ENCODE measurements at places on chromosomes 7 and 10.

DNA sequence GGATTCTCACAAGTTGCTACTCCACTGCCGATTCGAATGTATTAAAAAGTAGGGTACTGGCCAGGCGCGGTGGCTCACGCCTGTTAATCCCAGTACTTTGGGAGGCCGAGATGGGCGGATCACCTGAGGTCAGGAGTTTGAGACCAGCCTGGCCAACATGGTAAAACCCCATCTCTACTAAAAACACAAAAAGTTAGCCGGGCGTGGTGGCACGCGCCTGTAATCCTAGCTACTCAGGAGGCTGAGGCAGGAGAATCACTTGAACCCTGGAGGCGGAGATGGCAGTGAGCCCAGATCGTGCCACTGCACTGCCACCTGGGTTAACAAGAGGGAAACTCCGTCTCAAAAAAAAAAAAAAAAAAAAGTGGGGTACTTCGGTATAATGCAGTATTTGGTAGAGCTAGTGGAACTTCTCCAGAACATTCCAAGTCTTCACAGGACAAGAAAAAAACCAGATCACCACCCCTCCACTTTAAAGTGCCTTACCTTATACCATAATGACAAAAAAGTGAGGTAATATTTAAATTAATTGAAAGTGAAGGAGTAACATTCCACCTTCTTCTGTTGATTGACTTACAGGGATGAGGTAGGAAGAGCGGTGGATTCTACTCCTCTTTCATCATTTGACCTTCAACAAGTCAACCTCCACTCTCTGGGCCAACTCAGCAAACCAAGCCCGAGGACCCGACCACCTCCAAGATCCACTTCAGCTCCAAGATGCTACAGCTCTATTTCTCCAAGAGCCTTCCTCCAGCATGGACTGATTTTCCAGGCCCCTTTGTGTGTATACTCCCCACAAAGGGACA is 2.0 kb downstream of the BAZ1B start:
- DNase-seq, result no peak

DNA sequence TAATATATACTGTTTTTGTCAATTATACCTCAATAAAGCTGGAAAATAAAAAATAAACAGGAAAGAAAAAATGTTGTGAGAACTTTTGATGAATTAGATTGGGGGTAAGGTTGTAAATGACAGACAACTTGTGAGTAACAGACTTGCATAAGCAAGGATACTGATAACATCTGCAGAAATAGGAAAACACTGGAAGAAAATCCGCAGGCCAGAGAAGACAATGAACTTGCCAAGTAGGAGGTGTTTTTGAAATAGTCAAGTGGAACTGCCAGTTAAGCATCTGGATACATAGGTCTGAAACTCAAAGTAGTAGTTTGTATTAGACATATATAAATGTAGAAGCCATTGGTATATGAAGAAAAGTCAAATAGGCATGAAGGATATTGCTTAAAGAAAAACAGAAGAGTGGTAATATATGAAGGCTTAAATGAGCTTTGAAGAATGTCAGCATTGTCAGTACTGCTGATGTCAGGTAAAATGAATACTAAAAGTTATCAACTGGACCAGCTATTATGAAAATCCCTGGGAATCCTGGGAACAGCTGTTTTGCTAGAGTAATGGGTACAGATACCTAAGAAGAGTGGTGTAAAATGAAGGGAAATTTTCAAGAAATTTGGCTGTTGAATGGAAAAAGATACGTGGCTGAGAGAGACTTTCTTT is 58.7 kb downstream of the DNAJC1 start:
- no peak for DNase-seq

GRCh38 chr7:150356265-150356897 is 12.2 kb upstream of the REPIN1 start:
- DNase-seq, result no peak

DNA sequence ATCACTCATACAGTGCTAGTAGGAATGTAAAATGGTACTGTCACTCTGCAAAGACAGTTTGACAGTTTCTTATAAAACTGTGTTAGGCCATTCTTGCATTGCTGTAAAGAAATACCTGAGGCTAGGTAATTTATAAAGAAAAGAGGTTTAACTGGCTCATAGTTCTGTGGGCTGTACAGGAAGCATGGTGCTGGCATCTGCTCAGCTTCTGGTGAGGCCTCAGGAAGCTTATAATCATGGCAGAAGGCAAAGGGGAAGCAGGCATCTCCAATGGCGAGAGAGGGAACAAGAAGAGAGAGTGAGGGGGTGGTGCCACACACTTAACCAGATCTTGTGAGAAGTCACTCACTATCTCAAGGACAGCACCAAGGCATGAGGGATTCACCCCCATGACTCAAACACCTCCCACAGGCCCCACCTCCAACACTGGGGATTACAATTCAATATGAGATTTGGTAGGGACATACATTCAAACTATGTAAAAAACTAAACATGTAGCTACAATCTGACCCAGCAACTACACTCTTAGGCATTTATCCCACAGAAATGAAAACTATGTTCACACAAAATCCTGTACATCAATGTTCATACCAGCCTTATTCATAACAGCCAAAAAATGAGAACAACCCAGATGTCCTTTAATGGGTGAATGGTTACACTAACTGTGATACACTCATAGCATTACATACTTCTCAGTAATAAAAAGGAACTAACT is 5.0 kb downstream of the ALDH18A1 start:
- no peak for DNase-seq

DNA sequence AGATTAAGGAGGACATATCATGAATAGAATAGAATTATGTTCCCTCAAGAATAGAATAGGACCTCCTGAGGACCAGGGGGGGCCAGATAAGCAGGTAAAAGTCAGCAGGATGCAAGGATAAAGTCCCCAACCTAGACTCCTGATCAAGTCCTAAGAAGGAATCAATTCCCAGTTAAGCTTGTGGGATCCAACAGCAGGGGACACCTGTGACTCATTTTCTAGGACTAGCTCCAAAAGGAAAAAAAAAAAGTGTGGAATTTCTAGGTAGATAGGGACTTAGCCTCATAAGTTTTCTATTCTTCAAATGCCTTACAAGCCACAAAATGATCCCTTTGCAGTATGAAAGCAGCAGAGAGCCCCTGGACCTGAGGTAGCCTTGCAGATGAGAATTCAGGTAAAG is 336.2 kb downstream of the WDR11 start:
- no peak for DNase-seq

DNA sequence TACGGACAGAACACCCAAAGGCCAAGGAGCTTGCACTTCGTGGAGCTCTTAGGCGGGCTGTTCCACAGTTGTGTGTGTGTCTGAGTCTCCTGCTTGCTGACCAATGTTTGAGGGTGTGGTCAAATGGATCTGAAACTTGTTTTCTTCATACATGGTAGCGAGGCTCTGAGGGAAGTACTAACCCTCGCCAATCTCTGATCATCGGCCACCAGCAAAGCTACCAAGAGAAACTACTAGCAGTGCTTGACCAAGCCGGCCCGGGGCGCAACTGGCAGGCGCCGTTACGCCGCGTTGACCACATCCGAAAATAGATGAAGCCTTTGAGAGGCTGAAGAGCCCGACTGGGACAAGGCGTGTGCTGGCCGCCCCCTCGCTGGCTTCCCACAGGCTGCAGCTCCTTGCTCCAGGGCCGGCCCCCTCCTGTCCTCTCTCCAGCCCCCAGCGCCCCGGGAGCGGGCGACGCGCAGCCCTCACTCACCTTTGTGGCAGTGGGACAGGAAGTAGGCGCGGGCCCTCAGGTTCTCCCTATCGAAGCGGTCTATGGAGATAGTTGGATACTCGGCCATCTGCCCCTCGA is 384 bp downstream of the DCLRE1C start:
- DNase-seq, result peak; percentile 14

- no peak for DNase-seq
Observed at GRCh38 chr7:68176974-68177373, 1180.3 kb downstream of the TYW1 start.

GRCh38 chr7:102389810-102390209 is 6.4 kb upstream of the PRKRIP1 start:
- DNase-seq, result no peak

GRCh38 chr10:122152544-122152943 is 118.6 kb upstream of the BTBD16 start:
- DNase-seq, result no peak

DNA sequence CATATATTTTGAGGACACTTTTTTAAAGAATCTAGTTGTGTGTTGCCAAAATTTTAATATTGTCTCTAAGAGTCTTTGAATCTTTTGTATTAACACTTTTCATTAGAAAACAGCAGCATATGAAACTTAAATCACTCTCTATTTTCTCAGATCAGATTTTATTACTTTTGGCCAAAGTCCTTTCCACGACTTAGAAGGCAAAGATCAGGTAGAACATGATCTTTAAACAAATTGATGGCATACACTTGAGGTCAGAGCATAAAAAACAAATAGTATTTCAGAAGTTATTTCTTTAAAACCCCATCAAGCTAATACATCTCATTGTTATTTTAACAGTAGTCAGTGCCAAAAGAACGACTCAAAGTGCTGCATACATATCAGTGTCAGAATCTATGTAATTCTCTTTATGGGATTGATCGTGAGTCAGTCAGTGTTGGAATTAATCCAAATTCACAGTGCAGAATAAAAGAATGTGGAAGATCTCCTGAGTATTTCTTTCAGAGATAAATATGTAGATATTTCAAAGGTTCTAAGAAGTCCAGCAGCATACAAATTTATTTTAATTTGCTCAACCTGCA is 9.6 kb upstream of the AGMO start:
- DNase-seq, result no peak

- no peak for DNase-seq
Observed at GRCh38 chr7:86814661-86815379, 171.1 kb downstream of the GRM3 start.
